Neural progenitor cell (in vitro differentiated cells): ENCODE measurements at places on chromosomes 11 and 22. TPM values are rescaled to one million over a fixed set of nuclear protein-coding genes. Genes with fewer than 3 reads are reported as not detected.

The TESMIN gene
- 7.4 and 8.1 TPM in 2 replicates for total RNA-seq

DNA sequence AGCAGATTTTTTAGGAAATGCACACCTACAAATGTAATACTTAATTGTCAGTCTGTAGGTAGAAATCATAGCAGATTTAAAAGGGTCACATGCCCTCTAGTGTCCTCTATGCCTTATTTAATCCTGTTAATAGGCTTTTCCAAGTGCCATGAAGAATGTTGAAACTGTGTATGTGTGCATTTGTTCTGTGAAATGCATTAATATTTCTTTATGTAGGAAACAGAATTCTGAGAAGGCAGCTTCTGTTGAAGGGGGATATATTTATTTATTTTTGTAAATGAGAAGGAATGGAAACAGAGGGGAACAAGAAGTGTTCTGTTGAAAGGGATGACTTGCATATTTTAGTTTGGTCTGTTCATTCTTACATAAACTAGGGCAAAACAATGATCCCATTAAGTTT, 51.0 kb downstream of the SVIP start:
- DNase-seq: no peak
- no peaks in the 10 kb centered on the region for H3K36me3 ChIP-seq
- H3K4me3 ChIP-seq: no peak overlapping the region
- H3K4me1 ChIP-seq: peaks cover 11% of the 10 kb centered on the region
- H3K27me3 ChIP-seq: no peaks in the 10 kb centered on the region
- H3K27ac ChIP-seq: no peak overlapping the region

DNA sequence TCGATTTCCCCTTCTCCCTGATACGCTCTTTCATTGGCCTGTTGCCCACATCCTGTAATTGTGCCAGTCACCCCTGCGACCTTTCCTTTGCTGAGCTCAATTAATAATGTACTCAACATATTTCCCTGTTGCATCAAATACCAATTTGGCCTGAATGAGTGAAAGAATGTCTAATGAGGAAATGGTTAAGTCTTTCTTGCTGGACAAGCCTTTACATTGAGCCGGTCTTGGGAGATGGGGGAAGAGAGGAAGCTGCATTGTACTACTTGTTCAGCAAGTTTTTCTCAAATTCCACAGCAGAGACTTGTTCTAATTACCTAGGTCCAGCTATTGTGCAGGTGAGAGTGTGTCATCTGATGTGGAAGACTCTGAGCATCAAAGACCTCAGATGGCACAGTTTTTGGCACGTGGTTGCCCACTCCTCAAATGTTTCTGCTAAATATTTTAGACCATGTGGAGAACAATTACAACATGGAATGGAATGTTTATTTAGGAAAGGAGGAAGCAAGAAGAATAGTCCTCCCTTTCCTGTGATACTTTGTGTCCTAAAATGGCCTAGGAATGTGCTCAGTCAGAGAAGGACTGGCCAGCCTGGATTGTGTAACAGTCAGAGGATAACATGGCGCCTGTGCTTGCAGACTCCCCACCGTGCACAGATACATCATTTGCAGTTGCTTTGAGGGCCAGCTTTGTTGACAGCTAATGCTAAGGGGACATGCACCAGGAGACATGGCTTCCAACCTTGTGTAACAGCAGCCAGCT, 129.5 kb upstream of the E2F8 start:
- H3K36me3 ChIP-seq: no peaks in the 10 kb centered on the region
- H3K27me3 ChIP-seq: no peaks in the 10 kb centered on the region
- no peak for DNase-seq
- no peak overlapping the region for H3K4me3 ChIP-seq

- no peak for DNase-seq
- H3K4me3 ChIP-seq: no peak overlapping the region
Observed at GRCh38 chr11:61413496-61413895, 16.3 kb downstream of the CPSF7 start.

DNA sequence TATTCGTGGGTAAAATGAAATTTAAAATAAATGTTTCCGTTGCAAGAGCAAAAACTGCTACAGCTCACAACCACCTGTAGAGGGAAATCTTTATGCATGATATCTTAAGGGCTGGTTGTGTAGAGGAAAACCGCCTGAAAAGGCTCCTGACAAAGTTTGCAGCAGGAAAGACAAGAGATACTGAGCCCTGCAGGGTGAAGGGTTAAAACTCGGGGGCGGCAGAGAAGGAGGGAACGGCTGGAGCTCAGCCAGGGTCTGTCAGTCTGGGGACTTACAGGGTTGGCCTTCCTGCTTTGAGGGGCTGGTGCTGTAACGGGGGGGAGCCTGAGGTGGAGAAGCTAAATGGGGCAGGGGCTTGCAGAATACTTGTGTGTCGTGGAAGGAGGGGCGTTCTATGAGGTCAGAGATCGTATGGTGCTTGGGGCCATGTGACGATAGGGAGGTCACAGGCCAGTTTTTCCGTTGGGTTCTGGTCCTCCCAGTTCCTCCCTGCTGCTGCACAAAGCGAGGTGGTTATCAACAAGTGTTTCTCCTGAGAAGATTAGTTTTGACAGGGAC, 122.9 kb upstream of the HSD17B12 start:
- H3K4me1 ChIP-seq: peaks cover 54% of the 10 kb centered on the region
- peak overlapping the region; percentile 42 for H3K4me3 ChIP-seq
- H3K27ac ChIP-seq: no peak overlapping the region
- H3K27me3 ChIP-seq: peaks cover 20% of the 10 kb centered on the region

- H3K27ac ChIP-seq: no peak within 1 kb of the TSS
- H3K4me3 ChIP-seq: no peak within 1 kb of the TSS
- no peaks in the 10 kb centered on the region for H3K27me3 ChIP-seq
- DNase-seq: no peak
- no peaks in the 10 kb centered on the region for H3K36me3 ChIP-seq
Observed at GRCh38 chr11:118883368-118884071, at the start of gene CXCR5. Gene CXCR5 (plus strand): TSS chr11:118883892. CDS start chr11:118883942, 50 bp downstream.

DNA sequence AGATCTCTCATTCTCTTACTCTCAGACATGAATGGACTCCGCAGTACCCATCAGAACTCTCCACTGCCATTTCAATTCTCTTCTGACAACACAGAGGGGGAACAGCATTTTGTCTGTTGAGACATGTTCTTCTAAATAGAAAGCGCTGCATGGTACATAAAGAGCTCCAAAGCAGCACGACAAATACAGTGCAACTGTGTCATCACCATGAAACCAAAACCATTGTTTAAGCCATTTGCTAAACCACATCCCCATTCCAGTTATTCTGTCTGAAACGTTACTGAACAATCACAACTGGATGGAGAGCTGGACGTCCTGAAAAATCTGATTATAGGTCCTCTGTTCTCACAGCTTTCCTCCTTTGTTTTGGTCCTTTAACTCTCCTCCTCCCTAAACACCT, 17.9 kb upstream of the TENM4 start:
- H3K4me1 ChIP-seq: no peaks in the 10 kb centered on the region
- no peak overlapping the region for H3K27ac ChIP-seq
- no peak overlapping the region for H3K4me3 ChIP-seq

The MYO7A gene
- 0.97 and 2.7 TPM in 2 replicates for total RNA-seq

The PHF21B gene
- total RNA-seq: 6.7 and 22.6 TPM in 2 replicates

GRCh38 chr11:71246559-71246958, 5.8 kb downstream of the SHANK2 start:
- peaks cover 40% of the 10 kb centered on the region for H3K4me1 ChIP-seq
- no peaks in the 10 kb centered on the region for H3K36me3 ChIP-seq
- peak; percentile 68 for DNase-seq
- H3K27ac ChIP-seq: no peak overlapping the region
- H3K27me3 ChIP-seq: peaks cover 38% of the 10 kb centered on the region

The MAJIN gene
- 0.06 TPM in 1 of 2 replicates, not detected in the other for total RNA-seq

- no peak overlapping the region for H3K27ac ChIP-seq
- no peak overlapping the region for H3K4me3 ChIP-seq
- DNase-seq: no peak
- H3K27me3 ChIP-seq: no peaks in the 10 kb centered on the region
Observed at GRCh38 chr22:19868773-19869471, 14.2 kb upstream of the GNB1L start.

DNA sequence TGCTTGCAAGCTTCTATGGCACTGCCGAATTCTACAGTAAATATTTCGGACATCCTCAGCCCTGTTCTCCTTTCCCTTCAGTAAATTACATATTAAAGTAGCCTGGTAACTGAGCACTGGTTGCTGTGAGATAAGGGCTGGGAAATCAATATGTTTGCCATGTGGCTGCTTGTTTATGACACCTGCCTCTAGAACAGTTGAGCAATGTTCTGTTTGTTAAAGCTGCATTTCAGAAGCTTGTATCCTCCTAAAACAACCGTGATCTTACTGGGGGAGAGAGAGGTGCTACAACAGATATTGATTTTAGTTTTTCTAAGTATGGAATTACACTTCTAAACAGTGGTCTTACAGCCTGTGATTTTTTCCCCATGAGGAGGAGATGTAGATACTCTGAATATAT, 39.4 kb downstream of the ZBTB16 start:
- H3K4me1 ChIP-seq: peaks cover 46% of the 10 kb centered on the region
- DNase-seq: no peak
- H3K27ac ChIP-seq: no peak overlapping the region
- H3K27me3 ChIP-seq: no peaks in the 10 kb centered on the region
- H3K4me3 ChIP-seq: no peak overlapping the region

- H3K27me3 ChIP-seq: no peaks in the 10 kb centered on the region
- no peak overlapping the region for H3K27ac ChIP-seq
- H3K36me3 ChIP-seq: no peaks in the 10 kb centered on the region
- H3K4me3 ChIP-seq: no peak overlapping the region
Observed at GRCh38 chr11:129976328-129976727, 26.3 kb downstream of the PRDM10 start.
